Right lobe of liver (tissue), 6 donors: ENCODE measurements at places on chromosomes 6 and 20. TPM values are rescaled to one million over a fixed set of nuclear protein-coding genes. Genes with fewer than 3 reads are reported as not detected.

The PPP1R16B gene
- total RNA-seq, result 1.1 TPM

The LY86 gene
- total RNA-seq, result 1.2 TPM

The ZSCAN23 gene
- 0.25 TPM for total RNA-seq

- H3K36me3 ChIP-seq, result no peaks in the 10 kb centered on the region
- no peaks in the 10 kb centered on the region for H3K27me3 ChIP-seq
- no peak overlapping the region for H3K4me3 ChIP-seq
- no peaks in the 10 kb centered on the region for H3K4me1 ChIP-seq
Measured at GRCh38 chr6:52356017-52356416, 5.9 kb upstream of the PAQR8 start.

DNA sequence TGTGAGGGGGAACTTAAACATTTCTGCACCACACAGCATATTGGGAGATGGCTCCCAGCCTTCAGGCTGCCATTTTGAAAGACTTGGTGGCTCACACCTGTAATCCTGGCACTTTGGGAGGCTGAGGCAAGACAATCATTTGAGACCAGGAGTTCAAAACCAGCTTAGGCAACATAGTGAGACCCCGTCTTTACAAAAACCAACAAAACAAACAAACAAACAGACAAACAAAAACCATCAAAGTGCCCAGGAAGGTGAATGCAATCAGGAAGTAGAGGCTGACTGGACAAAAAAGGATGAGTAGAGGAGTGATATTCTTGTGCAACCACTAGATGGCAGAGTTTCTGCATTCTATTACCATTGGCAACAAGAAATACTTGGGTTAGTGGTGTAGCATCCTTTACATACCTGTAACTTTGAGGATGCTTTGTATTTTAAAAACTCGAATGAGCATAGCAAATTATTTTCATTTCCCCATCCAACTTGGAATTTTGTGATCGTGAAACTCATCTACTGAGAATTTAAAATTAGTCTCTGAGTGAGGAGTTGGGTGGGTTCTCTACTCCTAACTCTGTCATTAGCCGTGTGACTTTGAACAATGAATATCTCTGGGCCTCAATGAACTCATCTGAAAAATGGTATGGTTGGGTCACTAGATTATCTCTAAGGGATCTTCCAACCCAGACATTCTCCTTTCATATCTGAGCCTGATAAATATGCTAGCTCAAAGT is 84.4 kb downstream of the CRYBG1 start:
- H3K4me3 ChIP-seq, result no peak overlapping the region
- DNase-seq, result no peak
- no peaks in the 10 kb centered on the region for H3K36me3 ChIP-seq
- no peaks in the 10 kb centered on the region for H3K27me3 ChIP-seq

- H3K27me3 ChIP-seq, result no peaks in the 10 kb centered on the region
- peaks cover 4% of the 10 kb centered on the region for H3K36me3 ChIP-seq
- DNase-seq, result no peak
- peak overlapping the region; percentile 97 for H3K4me3 ChIP-seq
Measured at GRCh38 chr6:158643836-158644230, 710 bp downstream of the DYNLT1 start.

DNA sequence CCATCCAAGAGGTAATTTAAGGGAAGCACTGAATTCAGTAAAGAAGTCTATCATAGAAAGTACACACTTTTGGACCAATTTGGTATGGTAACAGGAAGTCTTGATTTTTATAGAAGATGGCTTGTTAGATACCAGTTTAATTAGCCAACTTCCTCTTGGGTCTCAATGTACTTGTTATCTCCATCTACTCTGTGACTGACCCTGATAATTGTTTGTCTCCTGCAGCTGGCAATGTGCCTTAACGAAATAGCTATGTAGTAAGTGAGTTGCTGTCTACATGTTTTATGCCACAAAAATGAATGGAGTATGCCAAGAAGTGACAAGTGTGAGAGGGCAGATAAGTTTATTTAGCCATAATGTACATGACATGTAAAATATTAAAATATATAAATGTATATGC is 410.5 kb upstream of the MAN1A1 start:
- H3K4me3 ChIP-seq, result no peak overlapping the region
- DNase-seq, result no peak
- no peak overlapping the region for H3K27ac ChIP-seq
- H3K27me3 ChIP-seq, result no peaks in the 10 kb centered on the region
- H3K4me1 ChIP-seq, result no peaks in the 10 kb centered on the region
